ENCODE measurements at places on chromosomes 2 and 18. TPM values are rescaled to one million over a fixed set of nuclear protein-coding genes. Genes with fewer than 3 reads are reported as not detected.

The GALR1 gene
- 0.98 TPM for total RNA-seq

The CDH7 gene
- total RNA-seq: not detected

The TTL gene
- total RNA-seq: 11.0 TPM

The NT5DC4 gene
- total RNA-seq: not detected

The MAP2 gene
- total RNA-seq: 15.5 TPM

Data from vagina (tissue), 2 donors.